Stimulated activated CD8-positive, alpha-beta memory T cell treated with anti-CD3 and anti-CD28 coated beads, Interleukin-15, amount 100 ng/mL, for 1 hour (primary cell): ENCODE measurements at places on chromosomes 2 and 18.

DNA sequence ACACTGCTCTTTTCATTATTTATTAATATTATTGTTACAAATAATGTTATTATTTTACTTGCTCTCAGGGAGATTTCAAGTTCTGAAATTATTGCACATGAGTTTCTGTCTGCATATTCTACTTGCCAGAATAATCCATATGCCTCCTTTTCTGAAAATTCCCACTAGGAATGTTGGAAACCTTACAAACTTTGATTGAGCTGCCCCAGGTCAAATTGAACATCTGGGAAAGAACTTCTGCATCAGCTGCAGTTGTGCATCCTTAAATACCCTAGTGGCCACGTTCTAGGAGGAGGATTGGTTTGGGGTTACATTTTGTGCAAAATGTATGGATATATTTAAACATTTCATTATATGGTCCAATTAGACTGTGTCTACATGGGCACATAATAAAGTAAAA, 1302.7 kb upstream of the PIK3C3 start:
- no peak for DNase-seq

GRCh38 chr2:209367075-209367747, 56.6 kb upstream of the MAP2 start:
- DNase-seq, result no peak

DNA sequence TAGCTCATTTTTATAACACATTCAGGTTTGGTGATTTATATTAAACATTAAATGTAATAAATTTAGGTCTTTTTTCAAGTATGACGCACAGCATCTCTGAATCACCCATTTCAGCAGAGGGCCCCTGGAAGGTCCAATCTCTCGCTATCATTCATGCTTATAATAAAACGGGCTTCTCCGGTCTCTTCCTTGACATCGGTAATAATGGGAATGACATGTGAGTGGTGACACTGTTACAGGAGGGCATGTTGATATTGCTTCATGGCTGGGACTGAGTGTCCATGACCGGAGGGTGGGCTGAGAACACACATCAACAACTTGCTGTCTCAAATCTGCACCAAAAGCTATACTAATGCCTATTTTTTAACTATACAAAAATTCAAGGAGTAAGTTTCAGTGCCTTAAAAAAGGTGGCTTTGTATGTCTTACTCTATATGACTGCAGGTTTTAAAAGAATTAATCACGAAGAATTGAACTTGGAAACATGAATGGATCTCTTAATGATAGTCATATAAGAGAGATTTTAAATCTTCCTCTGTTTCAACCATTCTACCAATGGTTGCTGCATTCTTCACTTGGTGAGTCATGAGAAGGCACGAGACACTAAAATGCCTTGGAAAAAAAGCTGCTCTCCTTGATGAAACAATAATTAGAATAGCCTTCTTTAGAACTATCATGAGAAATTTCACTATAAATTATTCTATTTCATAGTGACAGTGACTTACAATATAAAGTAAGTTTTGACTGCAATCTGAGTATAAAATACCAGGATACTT, 101.9 kb upstream of the NRP2 start:
- no peak for DNase-seq

GRCh38 chr2:70463997-70464396, 89.6 kb downstream of the TGFA start:
- no peak for DNase-seq

DNA sequence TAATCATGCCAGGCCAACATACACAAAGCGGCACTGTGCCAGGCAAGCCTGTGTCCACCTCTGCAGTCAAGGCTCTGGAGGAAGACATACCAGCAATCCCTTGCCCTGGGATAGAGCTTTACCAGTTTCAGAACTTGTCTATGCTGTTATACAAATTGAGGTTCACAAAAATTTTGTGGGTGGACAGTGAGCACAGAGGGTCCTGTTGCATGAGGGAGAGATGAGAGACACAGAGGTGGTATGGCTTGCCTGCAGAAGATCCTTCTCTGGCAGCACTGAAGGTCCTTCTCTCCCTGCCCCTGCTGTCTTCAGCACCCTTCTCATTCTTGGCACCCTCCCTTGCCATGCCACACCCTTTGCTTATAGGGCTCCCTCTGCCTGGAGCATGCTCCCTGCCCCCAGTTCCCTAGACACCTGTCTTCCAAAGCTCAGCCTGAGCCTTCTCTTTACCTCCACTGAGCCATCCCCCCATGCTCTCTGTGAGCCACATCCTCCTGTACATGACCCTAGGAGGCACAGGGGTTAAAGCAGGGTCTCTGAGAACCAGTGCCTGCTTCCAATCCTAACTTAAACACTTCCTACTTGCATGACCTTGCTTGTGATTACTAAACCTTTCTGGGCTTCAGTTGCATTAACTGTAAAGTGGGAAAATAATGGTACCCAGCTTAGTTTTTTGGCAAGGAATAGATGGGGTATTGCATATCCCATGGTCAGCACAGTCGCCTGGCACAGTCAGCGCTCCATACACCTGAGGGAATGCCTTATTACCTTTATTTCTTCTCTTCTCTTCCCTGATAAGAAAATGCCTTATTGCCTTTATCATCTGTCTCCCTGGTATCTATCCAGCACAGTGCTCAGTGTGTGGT, 857 bp downstream of the FABP1 start:
- no peak for DNase-seq

DNA sequence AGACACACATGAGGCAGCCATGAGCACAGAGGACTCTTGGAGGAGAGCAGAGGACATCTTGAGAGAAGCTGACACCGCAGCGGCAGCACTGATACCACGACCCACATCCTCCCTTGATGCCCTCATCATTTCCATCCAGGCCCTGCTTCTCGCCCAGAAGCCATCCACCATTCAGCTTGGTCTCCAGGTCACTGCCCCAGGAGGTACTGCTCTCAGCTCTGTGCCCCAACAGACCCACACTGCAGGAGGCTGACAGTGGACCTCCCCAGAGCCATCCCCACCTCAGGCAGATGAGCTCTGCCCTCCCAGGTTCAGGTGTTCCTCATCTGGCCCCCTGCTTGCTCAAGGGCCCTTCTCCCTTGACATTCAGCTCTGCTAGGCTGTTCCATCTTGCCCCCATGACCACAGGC, 74.9 kb downstream of the ACKR3 start:
- DNase-seq, result no peak

DNA sequence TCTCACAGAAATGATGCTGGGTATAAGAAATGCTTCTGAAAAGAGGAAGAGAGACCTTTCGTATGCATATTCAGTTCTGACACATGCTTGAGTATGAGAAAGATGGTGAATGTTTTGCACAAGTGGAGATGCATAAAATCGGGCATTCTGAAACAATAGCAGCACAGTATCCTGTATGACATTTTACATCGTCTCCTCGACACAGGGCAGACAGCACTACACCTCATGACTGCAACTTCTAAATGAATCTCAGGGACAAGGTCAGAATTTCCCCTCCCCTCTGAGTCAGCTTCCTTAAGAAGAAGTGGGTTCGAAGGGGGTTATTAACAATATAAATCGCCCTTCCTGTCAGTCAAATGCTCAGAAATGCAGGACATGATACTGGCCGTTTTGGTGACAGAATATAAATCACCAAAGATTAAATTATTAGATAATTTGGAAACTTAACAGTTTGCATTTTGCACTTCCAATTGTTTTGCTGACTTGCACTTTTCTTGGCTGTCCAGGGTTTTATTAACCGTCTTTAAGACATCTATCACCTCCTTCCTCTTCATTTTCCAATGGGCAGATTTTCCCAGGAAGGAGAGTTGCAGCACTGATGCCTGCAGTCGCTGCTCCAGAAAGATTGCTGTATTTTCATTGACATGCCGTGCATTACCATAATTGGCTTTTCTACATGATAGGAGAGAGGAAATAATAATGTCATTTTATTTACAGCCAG, 57.2 kb downstream of the TSHZ1 start:
- DNase-seq, result no peak

GRCh38 chr2:100876231-100876860, 56.4 kb downstream of the NPAS2 start:
- no peak for DNase-seq

DNA sequence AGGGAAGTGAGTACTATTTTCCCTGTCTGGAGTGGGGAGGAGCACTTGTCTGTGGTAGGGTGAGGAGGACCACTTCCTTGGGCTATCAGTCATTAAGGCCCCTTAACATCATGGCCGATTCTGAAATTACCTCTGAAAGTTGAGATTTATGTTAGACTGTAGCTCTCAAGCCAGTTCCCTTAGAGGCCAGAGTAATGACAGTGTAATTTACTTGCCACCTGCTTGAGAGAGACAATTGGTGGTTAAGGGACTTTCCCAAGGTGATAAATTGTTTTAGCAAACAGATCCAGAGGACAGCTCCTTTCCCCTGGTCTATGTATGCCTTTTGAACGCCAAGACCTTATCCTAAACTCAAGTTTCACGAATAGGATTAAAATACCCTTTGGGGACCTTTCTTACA, 56.1 kb downstream of the NEDD4L start:
- no peak for DNase-seq
